H9 (cell line): ENCODE measurements at places on chromosomes 13 and 19. TPM values are rescaled to one million over a fixed set of nuclear protein-coding genes. Genes with fewer than 3 reads are reported as not detected.

DNA sequence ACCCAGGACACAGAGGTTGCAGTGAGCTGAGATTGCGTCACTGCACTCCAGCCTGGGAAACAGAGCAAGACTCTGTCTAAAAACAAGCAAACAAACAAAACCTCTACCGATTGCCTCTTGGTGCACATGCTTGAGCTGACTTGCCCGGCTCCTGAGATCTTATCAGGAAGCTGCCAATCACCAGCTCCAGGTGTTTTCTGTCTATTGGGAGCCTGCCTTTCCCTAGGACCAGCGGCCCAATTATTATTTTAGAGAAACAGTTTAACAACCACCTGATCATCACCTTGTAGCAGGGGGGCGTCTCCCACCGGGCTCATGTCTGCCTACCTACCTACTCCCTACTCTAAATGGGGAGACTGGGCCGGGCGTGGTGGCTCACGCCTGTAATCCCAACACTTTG is 10.8 kb downstream of the CLEC4M start:
- DNase-seq, result no peak

DNA sequence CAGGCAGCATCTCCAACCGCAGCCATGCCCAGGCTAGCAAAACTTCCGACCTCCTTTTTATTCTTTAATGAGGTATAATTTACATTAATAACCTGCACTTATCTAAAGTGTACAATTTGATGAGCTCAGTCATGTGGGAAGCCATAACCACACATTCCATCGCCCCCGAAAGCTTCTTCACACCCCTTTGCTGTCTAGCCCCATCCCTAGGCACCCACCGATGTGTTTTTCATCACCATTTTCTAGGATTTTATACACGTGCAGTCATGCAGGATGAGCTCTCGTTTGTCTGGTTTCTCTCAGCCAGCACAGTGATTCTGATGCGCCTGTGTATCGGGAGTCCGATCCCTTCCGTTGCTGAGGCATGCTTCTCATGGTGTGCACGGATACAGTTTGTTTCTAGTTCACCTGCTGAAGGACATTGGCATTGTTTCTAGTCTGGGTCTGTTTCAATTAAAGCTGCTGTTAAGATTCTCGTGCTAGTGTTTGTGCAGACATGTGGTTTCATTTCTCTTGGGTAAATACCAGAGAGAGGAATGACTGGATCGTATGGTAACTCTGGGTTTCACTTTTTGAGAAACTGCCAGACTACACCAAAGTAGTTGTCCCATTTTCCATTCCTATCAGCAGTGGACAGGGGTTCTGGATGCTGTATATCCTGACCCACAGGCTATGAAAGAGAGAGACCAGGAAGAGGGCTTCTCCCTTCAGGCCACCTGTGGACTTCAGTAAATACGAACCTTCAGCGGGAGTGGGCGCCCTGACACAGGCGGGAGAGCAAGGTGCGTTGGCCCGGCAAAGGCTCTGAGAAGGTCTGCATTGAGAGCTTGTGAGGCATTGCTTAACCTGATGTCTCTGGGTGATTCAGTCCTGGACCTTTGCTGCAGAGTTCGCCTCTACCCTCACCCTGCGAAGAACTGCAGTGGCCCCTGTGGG is 4.9 kb downstream of the AP1M1 start:
- no peak for DNase-seq

GRCh38 chr13:19601749-19602725 is 31.4 kb upstream of the MPHOSPH8 start:
- peak; percentile 64 for DNase-seq

DNA sequence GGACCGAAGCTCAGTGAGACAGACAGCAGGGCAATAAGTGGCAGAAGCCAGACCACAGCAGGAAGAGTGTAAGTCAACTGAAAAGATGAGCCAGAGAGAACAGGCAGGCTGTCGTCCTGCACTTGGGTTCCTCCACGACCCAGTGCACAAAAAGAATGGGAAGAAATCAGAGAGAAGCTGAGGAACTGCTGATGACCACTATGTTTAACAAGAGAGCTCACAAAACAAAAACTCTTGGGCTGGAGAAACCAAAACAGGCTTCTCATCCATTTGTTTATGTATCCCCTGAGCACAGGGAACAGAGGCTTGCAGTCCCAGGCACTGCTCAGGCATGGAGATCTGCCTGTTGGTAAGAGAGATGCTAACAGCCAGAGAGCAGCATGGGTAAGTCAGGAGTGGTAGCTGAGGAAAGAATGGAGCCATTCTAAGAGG is 14.0 kb downstream of the AKAP8L start:
- DNase-seq, result no peak

Gene TNFSF13B
- total RNA-seq, result 0.24 and 0.31 TPM in 2 replicates

Gene MTUS2
- total RNA-seq, result 0.35 and 0.42 TPM in 2 replicates

DNA sequence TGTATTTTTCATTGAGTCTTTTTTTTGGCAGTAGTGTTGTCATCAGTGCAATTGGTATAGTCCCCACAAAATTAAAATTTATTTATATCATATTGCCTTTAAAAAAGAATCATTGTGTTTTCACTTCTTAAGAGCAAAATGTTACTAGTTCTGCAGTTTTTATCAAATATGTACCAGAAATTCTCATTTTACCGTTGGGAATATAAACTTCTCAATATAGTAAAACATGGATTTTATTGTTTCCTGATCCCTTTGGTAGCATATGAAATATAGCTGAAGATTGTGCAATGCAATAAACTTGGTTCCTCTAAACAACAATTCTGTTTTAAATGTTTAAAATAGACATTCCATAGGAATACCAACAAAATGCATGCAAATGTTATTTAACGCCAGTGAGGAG is 306.5 kb upstream of the PCDH20 start:
- no peak for DNase-seq

- DNase-seq, result peak; percentile 61
These were observed 506.7 kb upstream of the PCDH9 start for GRCh38 chr13:67736646-67737420.

DNA sequence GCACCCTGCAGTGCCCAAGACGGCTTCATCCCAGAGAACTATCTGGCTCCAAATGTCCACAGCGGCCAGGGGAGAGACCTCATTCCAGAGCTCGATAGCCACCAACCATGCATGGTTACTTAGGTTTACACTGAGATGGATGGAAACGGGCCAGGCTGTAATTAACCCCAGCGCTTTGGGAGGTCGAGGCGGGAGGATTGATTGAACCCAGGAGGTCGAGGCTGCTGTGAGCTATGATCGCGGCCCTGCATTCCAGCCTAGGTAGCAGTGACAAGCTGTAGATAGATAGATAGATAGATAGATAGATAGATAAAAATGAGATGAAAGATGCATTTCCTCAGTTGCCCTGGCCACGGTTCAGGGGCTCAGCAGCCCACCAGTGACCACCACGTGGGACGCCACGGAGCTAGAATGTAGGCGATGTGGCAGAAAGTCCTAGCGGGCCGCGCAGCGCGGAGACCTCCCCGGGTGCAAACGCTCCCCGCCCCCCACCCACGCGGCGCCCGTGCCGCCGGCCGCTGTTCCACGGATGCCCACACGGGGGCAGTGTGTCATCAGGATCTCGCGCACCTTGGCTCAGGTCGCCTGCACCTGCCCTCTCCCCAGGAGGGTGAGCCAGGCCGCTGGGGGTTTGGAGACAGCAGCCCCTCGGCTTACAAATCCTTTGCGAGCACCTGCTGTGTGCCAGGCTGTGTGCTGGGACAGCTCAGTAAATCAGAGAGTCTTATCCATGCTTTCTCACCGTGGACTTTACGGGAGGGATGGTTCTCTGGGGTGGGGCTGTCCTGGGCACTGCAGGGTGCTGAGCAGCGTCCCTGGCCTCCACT is 13.5 kb upstream of the TLE5 start:
- peak; percentile 67 for DNase-seq

Gene SERPINE3
- 0.18 TPM in 1 of 2 replicates, not detected in the other for total RNA-seq
